Activated T-cell treated with anti-CD3 and anti-CD28 coated beads, Interleukin-2, amount 50 U/mL, for 48 hours (primary cell): ENCODE measurements at places on chromosomes 2 and 18.

DNA sequence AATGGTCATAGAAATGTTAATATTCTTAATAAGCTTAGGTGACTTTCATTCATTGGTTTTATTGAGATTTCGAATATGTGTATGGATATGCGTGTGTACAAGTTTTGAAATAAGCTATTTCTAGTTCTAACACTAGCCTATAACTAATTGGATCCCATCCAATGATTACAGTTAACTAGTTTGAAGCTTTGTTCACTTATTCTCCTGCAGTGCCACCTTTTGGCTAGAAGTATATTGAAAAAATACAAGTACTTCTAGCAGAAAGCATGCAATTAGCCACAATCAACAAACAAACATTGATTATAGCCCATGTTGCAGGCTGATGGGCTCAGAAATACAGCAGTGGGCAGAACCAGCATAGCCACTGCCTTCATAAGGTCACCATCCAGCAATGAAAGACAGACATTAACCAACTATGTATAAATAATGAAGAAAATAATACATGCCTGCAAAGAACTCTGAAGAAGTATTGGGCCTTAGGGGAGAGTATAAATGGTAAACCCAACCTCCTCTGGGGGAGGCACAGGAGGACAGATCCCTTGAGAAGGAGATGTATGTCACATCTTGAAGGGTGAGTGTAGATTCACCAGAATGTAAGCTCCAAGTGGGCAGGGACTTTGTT, 5.1 kb upstream of the PIEZO2 start:
- no peak for DNase-seq

DNA sequence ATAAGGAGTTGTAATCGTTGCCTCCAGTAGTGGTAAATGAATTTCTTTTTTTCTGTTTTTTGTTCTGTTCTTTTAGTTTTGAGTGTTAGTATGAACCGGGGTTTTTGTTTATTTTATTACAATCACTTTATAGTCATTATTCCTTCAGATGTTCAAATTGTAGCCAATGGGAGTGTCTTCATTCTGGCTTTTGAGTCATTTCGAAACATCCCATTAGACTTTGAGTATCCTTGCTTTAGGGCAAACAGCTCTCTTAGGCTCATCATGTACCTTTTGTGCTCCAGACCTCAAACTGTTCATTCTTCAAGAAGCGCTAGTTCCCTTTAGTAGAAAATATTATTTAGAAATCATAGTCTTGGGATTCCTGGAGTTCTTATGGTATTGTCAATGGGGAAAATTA, 54.2 kb upstream of the PAX3 start:
- no peak for DNase-seq

DNA sequence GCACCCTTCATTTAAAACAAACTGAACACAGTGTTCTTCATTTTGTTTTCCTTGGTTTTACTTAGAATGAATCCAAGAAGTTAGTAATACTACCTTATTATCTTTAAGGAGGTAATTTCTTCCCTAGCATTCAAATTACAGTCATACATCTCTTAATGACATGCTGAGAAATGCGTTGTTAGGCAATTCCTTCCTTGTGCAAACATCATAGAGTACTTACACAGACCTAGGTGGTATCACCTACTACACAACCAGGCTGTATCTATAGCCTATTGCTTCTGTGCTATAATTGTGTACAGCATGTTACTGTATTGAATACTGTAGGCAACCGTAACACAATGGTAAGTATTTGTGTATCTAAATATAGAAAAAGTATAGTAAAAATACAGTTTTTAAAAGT, 8.4 kb upstream of the CABYR start:
- DNase-seq = no peak

DNA sequence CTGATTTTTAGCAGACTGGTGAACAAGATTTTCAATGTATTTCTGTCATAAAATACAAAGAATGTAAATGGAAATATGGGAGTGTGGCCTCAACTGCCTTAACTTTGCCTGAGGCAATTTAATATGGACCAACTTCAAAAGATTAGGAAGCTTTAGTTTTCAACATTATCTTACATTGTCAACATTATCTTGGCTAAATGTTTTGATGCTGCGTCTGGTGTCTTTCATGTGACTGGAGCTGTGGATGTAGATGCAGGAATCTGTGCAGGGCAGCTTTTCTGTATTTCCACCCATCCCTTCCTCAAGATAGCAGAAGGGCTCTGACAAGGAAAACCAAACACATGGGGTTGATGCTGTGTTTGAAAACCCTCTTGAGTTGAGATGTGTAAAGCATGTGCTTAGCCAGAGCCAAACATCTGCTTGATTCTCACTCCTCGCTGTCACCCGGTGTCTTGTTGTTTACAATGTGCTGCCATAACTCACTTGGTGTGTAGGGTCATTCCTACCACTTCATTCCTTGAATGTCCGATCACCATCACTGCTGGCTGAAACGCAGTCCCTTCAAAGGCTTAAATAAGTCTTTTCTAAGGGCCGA, 33.0 kb downstream of the COPS8 start:
- DNase-seq = no peak

DNA sequence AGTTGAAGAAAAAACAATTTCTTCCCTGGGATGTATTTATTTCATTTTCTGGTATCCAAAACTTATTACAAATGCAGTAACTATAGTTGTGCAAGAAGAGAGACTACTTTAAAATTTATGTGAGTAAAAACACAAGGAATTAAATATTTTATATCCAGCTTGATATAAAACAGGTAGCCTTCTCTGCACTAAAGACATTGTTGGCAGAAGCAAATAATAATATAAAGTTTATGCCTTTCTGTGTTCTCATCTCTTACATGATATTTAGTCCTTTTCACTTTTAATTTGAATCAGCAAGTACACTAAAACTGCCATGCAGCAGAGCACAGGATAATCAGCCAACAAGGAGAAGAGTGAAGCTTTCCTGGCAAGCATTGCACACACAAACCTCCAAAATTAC, 352.7 kb downstream of the ARL6IP6 start:
- DNase-seq = no peak

DNA sequence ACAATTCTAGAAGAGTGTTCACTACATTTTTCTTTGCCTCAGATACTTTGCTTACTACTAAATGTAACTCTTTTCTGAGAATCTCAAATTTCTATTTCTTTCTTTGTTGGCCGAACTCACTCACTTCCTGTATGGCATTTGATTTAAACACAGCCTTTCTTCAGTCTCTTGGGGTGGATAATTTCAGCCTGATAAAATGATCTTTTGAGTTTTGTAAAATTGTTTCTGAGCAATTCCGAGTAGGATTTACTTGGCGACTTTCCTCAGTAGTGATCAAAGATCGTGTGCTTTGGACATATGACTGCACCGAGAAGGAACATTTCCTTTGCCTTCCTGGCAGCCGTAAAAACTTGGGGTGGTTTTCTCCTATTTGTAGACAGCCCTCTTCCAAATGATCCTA, 127.4 kb downstream of the DCDC2C start:
- DNase-seq = no peak

GRCh38 chr2:112156152-112156986, 18.2 kb downstream of the FBLN7 start:
- peak; percentile 69 for DNase-seq
